ENCODE measurements at places on chromosomes 16 and 17.

- peak; percentile 73 for DNase-seq
These were observed 112.8 kb downstream of the ZNF778 start for GRCh38 chr16:89330177-89330856.

DNA sequence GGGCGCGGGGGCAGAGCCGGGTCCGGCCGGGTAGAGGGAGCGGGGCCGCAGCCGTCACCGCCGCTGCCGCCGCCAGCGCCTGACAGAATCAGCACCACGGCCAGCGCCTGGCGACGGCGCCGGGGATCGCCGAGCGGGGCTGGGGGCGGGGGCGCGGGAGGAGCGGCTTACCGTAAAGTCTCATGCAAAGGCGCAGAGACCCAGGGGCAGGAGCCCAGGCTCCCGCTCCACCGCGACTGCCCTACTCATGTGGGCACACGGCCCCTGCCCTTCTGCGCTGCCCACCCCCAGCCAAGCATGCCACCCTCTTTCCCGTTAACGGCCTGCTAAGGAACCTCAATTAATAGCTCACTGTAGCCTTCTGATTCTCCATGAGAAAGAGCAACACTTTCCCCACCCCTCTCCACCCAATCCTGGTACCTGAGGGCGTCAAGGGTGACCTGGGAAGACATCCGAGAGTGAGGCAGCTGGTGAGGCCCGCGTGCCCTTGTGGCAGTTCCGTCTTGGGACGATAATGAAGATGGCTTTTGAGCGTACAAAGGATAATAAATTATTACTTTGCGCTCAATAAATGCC lies at the start of gene SEZ6:
Gene SEZ6 (minus strand): TSS at position 98 of the 576 bp plus-strand sequence. CDS start 164 bp downstream, outside the sequence.
- peak; percentile 94 for DNase-seq

GRCh38 chr17:30812218-30813177 lies 12.0 kb downstream of the CRLF3 start:
- DNase-seq, result no peak

GRCh38 chr17:14780097-14780651 lies 479.3 kb downstream of the HS3ST3B1 start:
- peak; percentile 53 for DNase-seq

DNA sequence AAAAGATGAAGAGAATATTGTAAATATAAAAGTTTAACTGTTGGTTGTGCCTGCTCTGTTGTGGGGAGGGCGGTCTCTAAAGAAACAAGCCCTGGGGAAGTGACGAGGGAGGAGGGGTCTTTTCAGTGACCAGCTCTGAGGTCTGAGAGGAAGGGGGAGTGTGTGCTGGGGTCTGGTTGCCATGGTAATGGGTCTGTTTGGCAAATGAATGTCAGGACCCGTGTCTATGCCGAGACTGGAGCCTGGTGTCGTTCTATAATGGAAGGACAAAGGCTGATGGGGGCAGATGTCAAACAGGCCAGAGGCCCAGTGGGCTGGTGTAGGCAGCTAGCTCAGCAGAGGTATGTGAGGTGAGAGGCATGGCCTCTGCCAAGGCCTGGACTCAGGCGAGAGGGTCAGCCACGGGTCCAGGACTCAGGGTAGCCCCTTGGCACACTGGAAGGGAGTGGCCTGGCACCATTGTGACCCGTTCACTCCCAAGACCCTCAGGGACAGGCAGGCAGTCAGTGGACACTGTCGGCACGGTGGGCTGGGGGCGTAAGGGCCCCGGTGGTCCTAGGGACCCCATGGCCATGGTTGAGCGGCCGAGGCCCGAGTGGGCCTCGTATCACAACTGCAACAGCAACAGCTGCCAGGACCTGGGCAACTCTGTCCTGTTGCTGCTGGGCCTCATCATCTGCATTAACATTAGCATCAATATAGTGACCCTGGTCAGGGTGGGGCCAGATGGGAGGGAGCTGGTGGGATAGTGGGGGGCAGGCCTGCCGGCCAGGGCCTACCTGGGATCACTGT lies at the start of gene SPEM1:
Gene SPEM1 (plus strand): TSS at position 506 of the 792 bp plus-strand sequence. CDS start 61 bp downstream, at position 567.
- DNase-seq, result no peak

GRCh38 chr17:81518785-81519283 lies 6.2 kb upstream of the ACTG1 start:
- peak; percentile 39 for DNase-seq

GRCh38 chr17:33689725-33690124 lies 396.6 kb upstream of the ASIC2 start:
- DNase-seq, result no peak

- DNase-seq, result peak; percentile 94
These were observed 7.9 kb downstream of the ENGASE start for GRCh38 chr17:79082311-79083190.
